ENCODE measurements at places on chromosomes 11 and 22. TPM values are rescaled to one million over a fixed set of nuclear protein-coding genes. Genes with fewer than 3 reads are reported as not detected.
A peak's percentile ranks its signal among the peaks of the same experiment; 100 is the strongest.

Gene RCOR2
- total RNA-seq, result 0.43 TPM

Gene LAYN
- 76.4 TPM for total RNA-seq

Gene SGSM1
- total RNA-seq, result not detected

Gene KDM4D
- total RNA-seq, result 0.38 TPM

Gene SMC1B
- 0.06 TPM for total RNA-seq

Gene LRRC74B
- not detected for total RNA-seq

Gene CACNA1I
- not detected for total RNA-seq

Gene DNHD1
- 2.1 TPM for total RNA-seq

Gene MRGPRX4
- total RNA-seq, result not detected

Gene NCAM1
- not detected for total RNA-seq

Gene ZNF280A
- total RNA-seq, result not detected

Gene CD3D
- not detected for total RNA-seq

- peak; percentile 84 for DNase-seq
Observed at GRCh38 chr22:27223317-27224177, 566.2 kb downstream of the MIAT start.

- peak; percentile 29 for DNase-seq
Observed at GRCh38 chr11:126109941-126110731, 47.5 kb upstream of the CDON start.

GRCh38 chr22:46165977-46166376 lies 15.7 kb downstream of the PPARA start:
- DNase-seq, result no peak

DNA sequence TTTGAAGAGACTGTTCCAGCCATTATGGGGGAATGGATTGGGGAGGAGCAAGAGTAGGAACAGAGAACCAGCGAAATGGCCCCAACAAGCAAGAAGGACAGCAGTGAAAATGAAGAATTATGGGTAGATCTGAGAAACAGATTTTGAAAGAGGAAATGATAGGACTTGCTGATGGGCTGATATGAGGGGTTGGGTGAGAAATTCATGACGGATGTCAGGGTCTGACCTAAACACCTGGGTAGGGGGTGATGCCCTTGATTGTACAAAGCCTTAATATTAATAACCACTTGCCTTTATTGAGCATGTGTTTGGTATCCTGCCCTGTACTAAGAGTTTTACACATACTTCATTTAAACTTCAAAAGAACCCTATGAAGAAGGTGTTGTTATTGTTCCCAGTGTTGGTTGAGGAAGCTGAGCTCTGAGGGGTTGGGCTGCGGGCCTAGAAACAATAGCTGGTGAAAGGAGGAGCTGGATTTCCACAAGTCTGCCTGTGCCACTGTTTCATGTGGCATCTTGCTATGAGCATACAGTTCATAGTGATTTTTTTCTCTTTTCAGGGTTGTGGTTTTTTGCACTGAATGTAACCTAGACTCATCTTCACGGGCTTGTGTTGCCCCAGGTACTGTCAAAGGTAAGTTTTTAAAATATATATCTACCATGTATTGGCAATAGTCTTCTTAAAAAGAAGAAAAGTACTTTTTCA lies 61.1 kb upstream of the TNRC6B start:
- DNase-seq, result no peak

DNA sequence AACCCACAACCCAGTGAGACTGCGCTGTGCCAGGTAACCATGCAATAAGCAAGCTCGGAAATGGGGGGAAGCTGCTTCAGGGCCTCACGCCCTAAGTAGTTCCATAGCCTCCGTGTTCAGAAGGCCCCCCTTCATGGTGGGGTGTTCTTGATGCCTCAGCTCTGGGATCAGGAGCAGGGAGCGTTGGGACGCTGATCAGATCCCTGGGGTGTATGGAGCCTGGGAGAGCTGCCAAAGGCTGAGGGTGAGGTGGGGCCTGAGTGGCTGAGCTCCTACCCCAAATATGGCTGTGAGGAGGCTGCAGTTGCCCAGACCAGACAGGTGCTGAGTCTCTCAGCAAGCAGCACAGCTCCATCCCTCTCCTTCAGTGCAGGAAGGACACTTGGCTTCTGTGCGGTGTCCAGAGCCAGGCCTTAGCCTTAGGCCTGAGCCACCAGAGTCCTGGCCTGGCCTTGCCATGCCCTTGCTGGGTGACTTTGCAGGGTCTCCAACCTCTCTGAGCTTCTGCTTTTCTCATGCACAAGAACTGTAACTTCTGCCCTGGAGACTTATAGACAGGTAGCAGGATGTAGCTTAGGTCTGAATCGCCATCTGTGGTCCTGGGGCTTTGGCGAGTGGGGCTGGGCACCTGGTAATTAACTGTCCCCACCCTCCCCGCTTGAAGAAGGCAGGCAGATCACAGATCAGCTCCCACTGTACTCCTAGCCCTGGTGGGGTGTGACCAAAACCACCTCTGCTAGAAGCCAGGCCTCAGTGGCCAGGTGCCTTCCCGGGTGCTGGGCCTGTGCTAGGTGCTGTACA lies 5.3 kb downstream of the MMP11 start:
- DNase-seq, result no peak

DNA sequence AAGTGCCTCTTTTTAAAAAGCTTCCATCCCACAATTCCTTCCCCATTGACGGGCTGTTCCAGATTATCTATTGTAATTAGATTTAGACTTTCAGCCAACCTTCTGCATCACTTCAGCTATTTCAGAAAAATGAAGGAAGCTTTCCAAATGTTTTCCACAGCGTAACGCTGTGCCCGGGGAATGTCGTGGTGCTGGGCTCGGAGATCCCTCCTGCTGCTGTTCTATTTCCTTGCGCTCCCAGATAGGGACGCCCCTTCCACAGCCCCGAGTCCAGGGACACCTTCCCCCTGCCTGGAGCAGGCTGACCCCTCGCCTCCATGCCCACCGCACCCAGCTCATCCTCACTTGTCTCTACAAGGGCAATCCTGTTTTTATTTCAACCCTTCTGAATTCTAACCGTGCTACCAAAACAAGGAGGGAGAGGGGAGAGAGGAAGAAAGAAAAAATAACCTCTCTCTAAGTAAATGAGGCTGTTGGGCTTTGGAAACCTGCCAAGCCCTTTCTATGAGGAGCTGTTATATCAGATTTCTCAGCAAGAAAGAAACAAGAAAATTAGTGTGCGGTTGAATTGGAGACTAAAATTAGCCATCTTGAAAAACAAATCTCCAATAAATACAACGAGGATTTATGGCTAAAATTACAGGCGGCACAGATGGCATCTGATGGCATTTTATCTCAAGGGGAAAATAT lies 366.9 kb downstream of the BRD1 start:
- no peak for DNase-seq

GRCh38 chr11:31397239-31397834 lies 27.7 kb downstream of the DNAJC24 start:
- DNase-seq, result peak; percentile 12

GRCh38 chr22:32528984-32529982 lies 54.7 kb downstream of the FBXO7 start:
- DNase-seq, result peak; percentile 74

- DNase-seq, result peak; percentile 36
Observed at GRCh38 chr22:36546092-36546804, 17.3 kb upstream of the EIF3D start.

- no peak for DNase-seq
Observed at GRCh38 chr22:50464451-50464850, 10.4 kb downstream of the SBF1 start.

DNA sequence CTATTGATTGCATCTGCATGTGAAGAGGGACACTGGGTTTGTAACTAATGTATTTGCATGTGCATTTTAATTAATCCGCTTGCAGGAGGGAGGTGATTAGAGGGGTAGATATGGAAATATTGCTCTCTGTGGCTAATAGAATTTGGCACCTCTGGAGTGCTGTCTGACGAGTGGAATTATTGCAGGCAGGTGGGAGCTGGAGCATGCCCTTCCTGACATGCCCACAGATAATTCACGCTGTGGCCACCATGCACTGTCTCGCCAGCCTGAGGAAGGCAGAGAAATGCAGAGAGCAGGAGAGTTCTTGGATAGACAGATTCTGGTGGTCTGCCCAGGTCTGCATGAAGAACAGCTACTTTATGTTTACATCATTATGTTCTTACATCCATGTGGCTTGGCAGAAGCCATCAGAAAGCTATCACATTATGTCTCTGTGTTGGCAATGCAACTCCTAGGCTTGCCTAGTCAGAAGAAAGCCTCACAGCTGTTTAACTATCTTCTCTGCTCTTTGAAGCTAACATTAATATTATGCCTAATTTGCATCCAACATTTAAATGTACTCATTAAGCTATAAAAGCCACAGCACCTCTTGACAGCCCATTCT lies 89.4 kb upstream of the DRD2 start:
- DNase-seq, result no peak

- peak; percentile 58 for DNase-seq
Observed at GRCh38 chr11:65448418-65449105, 26.0 kb downstream of the NEAT1 start.

DNA sequence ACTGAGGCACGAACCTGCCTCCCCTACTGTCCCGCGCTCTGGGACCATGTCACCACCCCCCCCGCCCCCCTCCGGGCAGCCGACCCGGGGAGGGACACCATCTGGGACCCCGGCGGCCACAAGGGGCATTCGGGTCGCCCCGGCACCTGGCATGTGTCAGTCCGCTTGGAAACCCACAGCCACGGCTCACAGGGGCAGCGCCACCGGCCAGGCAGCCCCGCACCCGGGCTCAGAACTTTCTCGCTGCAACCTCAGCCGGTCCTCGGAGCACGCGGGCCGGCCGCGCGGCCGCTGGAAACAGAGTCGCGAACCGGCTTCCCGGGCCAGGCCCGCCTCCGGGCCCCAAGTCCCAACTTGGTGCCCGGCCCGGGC lies 159.9 kb upstream of the GRK3 start:
- no peak for DNase-seq

DNA sequence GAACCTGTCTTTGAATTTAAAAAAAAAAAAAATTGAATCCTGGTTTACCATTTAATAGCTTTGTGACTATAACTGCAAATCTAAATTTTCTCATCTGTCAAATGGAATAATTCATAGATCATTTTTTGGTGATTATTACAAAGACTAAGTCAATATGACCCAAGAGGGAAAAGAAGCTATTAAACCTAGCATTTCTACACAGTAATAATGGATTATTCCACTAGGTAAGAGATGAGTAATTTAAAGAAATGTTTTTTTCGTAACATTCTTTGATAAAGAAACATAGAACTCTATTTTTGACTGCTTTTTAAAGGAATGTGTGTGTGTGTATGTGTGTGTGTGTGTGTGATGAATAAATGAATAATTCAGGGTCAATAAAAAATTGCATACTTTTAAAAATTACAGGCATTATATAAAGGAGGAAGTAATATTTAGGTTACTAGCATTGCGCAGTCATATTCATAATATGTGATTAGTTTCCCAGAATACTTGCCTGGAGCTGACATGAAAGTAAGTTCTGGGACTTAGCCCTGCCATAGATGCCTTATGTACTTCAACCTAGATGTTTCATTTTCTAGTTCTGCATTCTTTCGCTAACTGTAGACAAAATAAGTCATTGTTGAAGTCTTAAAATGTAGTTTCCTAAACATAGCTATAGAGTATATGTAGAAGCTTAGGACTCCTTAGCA lies 72.9 kb downstream of the TMEM135 start:
- DNase-seq, result no peak

DNA sequence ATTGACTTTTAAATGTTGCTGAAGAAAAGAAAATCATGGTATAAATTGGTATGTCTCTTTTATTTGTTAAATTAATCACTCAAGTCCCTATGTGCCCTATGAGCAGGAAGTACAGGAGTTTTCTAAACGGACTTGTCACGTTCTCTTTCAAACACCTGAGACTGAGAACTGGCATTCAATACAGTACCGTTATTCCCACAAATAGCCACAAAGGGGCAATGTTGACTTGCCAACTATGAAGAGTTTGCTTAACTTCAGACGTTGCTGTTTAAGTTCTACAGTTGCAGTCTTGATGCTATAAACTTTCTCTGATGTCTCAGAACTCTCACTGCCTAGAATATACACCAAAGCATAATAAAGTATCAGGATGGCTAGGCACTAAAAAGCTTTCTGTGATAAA lies 7.6 kb downstream of the OR56A1 start:
- DNase-seq, result peak; percentile 36

DNA sequence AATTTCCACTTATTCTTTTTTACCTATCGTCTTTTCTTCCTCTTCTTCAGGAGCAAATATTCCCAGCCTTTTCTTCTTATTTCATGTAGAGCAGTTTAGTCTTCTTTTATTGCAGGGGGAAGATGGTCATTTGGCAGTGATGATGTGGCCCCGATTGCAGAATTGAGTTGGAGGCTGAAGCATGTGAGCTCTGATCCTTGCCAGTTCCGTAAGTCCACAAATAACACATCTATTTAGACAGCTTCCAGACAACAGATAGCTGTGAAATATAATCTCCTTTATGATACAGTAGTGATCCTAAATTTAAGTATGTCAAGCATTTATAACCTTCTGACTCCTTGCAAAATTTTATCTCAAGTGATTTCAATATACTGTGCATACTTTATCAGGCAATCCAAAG lies 27.5 kb downstream of the REXO2 start:
- no peak for DNase-seq

DNA sequence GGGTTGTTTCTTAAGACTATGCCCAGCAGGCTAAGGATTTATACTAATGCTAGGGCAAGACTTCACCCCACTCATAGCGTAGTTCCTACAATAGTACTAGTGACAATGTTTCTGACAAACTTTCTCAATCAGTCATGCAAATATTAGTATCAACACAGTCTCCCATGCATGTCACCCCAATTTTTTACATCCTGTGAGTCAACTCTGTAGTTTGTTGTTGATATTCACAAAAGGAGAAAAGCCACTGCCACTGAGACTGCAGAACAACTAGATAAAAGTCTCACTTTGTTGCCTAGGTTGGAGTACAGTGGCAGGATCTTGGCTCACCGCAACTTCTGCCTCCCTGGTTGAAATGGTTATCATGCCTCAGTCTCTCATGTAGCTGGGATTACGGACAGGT lies 155.2 kb downstream of the RBFOX2 start:
- DNase-seq, result no peak

DNA sequence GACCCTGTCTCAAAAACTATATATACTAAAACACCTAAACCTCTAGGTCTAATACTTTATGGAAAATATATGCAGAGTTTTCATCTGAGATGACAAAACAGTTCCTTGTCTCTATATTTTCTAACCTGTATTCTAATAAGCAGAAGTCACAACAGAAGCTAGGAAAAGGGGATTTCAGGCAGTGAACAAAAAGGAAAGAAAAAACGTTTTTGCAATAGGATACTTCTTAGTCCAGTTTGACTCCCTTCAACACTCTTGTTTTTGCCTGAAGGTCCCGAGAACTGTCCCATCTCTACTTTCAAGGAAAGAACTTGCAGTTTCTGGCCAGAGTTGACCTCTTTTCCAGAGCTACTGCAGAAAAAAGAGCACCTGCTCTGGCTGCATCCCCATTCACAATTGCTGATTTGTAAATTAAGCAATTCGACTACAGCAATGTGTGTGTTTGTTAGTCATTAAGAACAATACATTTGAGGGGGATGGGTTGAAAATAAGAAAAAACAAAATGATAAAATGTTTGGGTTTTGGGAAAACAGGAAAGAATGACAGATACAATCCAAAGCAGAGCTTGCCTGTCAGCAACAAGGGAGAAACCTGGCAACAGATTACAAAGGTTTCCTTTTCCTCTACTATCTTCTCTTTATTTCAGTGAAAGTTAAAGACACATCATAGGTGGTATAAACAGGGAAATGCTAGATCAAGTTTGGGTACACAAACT lies 160.0 kb downstream of the FCHSD2 start:
- DNase-seq, result no peak

- DNase-seq, result peak; percentile 55
Observed at GRCh38 chr11:27427183-27427980, 45.2 kb downstream of the LGR4 start.
